Activated naive CD8-positive, alpha-beta T cell treated with anti-CD3 and anti-CD28 coated beads for 36 hours (primary cell): ENCODE measurements at places on chromosomes 2 and 18. TPM values are rescaled to one million over a fixed set of nuclear protein-coding genes. Genes with fewer than 3 reads are reported as not detected.

LDLRAD4 gene
- 27.5 TPM for total RNA-seq

GRCh38 chr2:26649992-26650712 lies 9.0 kb upstream of the CIB4 start:
- no peak for DNase-seq

DNA sequence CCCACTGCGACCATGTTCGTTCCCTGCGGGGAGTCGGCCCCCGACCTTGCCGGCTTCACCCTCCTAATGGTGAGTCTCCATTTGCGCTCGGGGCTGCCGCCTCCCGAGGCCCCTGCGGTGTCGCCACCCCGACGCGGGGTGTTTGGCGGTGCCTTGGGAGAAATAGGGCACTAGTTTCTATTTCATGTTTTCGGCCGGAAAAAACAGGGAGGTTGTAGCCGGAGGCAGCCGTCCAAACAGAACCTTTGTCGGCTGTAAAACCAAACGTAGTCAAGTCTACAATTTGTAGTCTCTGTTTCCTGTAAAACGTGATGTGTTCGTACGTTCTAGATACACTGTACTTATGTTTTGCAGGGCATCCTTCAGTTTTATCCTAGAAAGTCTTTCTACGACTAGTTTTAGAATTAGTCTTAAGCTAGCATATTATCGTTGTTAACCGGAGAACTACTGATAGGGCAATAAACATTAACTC lies 290 bp downstream of the PSMG2 start:
- DNase-seq: no peak

GRCh38 chr18:21486905-21487437 lies 113.5 kb downstream of the ESCO1 start:
- DNase-seq: no peak

DNA sequence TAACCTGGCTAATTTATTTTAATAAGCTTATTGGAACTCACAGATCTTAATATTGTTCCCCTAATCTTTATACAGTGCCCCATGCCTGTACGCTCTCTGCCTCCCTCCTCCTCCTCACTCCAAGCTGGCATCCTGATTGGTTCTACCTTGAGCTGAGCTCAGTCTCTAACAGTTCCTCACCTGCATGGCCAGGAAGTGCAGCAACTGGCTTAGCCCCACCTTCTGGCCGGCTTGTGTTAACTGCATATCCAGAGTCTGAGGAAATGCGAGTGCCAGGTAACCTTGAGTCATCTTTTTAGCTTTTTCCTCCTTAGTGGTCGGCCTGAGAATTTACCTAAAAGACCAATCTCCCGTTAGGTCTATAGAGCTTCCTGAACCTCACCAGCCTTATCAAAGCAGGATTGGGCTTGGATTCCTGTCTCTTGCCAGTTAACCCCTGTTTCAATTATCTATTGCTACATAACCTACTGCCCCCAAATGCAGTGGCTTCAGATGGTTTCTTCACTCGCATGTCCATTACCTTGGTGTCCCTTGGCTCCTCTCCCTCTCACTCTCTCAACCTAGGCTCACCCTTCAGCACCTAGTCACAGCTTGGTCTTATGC lies 89.5 kb upstream of the STK39 start:
- peak; percentile 42 for DNase-seq

FAM228A gene
- not detected for total RNA-seq

GRCh38 chr2:146412625-146413024 lies 1432.2 kb upstream of the ACVR2A start:
- no peak for DNase-seq

EXOC6B gene
- 6.8 TPM for total RNA-seq

LOXHD1 gene
- 0.12 TPM for total RNA-seq

DNA sequence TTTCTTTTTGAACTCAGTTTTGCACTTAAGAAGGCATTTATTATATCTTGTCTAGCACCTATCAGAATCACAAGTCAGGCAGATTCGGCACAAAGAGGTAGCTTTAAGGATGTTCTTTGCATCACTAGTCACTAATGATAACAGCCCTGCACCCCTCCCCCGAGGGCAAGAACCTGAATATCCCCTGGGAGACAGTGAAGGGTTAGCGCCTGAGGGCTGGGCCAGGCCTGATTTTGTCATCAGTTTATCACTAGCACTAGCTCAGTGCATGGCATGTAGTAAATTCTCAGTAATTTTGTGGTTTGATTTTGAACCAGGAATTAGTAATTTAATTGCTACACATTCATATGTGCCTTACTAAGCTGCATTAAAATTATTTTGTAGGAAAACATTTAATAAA lies 23.9 kb upstream of the HS6ST1 start:
- DNase-seq: no peak
